ENCODE measurements at places on chromosomes 7 and 10.

GRCh38 chr7:47765373-47765979 lies 182.8 kb downstream of the PKD1L1 start:
- DNase-seq, result no peak

DNA sequence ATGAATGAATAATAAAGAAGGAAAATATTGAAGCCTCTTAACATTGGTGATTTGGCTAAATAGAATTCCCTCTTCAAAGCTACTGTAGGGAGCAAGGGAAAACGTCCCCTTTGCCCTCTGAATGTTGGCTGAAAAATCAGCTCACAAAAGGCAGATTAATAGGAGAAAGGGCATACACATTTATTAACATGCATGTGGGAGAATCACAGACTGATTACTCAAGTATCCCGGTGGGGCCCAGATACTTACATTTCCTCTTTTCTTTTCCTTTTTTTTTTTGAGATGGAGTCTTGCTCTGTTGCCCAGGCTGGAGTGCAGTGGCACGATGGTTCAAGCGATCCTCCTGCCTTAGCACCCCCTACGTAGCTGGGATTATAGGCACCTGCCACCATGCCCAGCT lies 68.5 kb downstream of the HK1 start:
- DNase-seq, result no peak

DNA sequence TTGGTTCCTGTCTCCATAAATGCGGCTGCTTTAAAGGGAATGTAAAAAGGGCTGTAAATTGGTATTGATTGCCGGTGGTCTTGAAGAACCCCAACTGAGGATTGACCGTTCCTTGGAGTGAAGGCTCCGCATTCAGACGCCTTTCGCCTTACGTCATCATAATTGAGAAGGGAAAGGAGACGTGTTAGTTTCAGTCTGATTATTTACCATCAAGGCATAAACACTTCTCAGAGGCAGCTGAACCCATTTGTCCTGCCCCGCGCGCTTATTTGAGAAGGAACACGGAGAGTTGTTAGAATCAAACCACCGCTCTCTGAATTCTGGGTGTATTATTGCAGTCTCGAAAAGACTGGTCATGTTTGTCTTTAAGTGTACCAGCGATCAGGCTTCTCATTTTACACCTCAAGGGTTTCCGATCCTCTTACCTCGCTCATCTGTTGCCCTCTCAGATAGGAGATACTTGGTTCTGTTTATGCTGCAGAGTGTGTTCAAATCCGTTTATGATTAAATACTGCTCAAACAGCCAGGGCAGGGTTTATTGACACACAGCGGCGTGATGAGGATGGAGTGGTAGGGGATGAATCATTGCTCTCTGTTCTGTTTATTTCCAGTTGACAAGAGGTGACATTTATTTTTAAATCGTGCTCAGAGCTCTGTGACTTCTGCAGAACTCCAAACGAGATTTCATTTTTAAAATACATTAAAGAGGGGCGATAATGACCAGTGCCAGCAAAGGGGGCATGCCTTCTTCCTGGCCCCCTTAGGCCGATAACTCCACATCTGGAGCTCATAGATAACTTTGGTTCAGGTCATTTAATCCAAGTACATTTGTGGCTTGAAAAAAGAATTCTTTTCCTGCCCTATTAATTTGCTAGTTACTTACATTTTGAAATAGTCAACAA lies 30.4 kb downstream of the FOXK1 start:
- no peak for DNase-seq

- DNase-seq, result no peak
Measured at GRCh38 chr7:73424489-73424885, 9.1 kb upstream of the FZD9 start.

GRCh38 chr7:120819861-120820260 lies 38.1 kb downstream of the TSPAN12 start:
- no peak for DNase-seq

GRCh38 chr10:110528224-110528996 lies 30.7 kb downstream of the DUSP5 start:
- no peak for DNase-seq
